Left lung (tissue), 14 donors: ENCODE measurements at places on chromosomes 13 and 19. TPM values are rescaled to one million over a fixed set of nuclear protein-coding genes. Genes with fewer than 3 reads are reported as not detected.

- no peak for DNase-seq
These were observed 2.2 kb downstream of the NAXD start for GRCh38 chr13:110617321-110618072.

DNA sequence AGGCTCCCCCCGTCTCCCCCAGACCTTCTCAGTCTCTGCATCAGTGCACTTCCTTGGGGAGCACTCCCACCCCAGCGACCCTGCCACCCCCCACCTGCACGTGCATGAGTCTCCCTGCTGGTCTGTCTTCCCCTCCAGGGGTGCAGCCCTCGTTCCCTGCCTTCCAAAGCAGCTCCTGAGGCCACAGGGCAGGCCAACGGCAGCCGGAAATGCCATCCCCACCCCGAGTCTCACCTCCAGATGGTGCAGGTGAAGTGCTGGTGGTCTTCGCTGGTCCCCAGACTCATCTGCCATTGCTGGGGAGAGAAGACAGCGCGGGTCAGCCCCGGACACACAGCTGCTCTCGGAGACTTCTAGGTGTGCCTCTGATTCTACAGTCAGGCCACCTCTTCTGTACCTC lies 5.5 kb downstream of the MYDGF start:
- DNase-seq = no peak

Gene POU2F2
- total RNA-seq = 10.0 TPM

- no peak for DNase-seq
These were observed 2.8 kb downstream of the ARID3A start for GRCh38 chr19:928471-929202.

GRCh38 chr19:40116075-40116474 lies 25.3 kb upstream of the ZNF780A start:
- DNase-seq = no peak

- no peak for DNase-seq
These were observed 180.9 kb upstream of the ZNF507 start for GRCh38 chr19:32164384-32164992.

- DNase-seq = no peak
These were observed 67.0 kb upstream of the TEX29 start for GRCh38 chr13:111253365-111253872.

DNA sequence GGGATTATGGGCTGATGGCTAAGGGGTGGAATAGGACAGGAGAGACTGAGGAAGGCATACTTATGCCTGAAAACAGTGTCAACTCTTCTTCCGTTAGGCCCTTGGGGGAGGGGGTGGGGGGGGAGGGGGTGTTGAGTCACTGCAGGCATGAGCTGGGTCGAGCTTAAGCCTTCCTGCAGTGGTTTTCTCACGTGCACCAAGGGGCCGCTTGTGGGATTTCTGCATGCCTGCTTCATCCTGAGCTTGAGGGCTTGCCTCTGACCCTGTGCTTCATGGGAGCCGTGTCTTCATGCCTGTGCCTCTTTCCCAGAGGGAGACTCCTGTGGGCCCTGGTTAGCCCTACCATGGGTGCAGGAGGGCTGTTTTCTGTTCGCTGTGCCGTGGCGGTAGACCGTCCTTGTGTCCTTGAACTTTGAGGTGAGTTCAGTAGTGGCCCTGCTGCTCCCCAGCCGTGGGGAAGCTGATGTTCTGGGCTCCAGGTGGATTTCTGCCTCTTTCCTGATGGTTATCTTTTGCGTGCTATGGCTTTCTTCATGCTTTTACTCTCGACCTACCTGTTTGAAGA lies 186.1 kb downstream of the PCCA start:
- no peak for DNase-seq

- DNase-seq = no peak
These were observed 19.9 kb downstream of the ZSWIM9 start for GRCh38 chr19:48190288-48190884.

Gene ZNF793
- 3.5 TPM for total RNA-seq

Gene KANK3
- total RNA-seq = 14.4 TPM

GRCh38 chr19:42469311-42470235 lies 26.8 kb upstream of the CXCL17 start:
- no peak for DNase-seq

Gene FBXO27
- total RNA-seq = 11.9 TPM
